ENCODE measurements at places on chromosomes 6 and 20.

- no peak for DNase-seq
Measured at GRCh38 chr6:16671302-16672289, 89.7 kb downstream of the ATXN1 start.

DNA sequence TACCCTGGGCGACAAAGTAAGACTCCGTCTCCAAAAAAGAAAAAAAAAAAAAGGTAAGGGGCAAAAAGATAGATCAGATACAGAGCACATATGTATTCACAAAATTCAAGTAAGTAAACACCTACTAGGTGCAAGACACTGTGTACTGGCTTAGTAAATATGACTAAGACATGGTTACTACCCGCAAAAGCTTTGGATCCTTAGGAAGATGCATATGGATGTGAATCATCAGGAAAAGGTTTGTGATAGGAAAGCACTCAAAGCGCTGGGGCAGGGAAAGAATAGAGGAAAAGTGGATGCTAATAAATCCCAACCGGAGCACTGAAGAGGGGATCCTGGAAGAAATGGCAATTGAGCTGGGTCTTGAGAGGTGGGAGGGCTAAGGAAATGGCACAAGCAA lies 118.8 kb upstream of the FAM184A start:
- DNase-seq = no peak

DNA sequence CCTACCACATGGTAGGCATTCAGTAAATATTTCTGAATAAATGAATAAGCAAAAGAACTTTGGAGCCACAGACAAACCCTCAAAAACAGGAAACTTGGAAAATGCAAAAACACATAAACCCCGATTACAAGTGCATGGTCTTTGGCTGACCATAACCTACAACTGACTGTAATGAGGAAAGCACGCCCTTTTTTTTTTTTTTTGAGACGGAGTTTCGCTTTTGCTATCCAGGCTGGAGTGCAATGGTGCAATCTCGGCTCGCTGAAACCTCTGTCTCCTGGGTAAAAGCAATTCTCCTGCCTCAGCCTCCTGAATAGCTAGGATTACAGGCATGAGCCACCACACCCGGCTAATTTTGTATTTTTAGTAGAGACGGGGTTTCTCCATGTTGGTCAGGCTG lies 11.9 kb upstream of the LATS1 start:
- DNase-seq = no peak

DNA sequence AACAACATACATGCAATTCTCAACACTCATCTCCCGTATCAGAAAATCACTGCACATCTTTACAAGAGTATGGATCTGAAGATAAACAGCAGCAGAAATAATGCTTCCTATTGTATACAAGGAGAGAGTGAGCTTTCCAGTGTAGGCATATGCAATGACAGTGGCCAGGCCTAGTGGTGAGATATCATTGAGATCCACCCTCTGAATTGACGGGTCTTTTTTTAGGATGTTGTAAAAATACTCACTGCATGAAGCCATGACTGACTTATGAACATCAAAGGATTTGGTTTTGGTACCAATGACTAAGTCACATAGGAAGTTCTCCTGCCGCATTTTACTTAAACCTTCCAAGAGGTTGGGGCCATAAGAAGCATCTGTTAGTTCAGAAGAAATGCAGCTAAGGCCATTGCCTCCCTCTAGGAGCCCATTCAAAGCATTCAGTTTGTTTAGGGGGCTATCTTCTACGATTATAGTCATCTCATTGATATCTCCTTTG lies 10.8 kb downstream of the KLHL31 start:
- no peak for DNase-seq

GRCh38 chr6:158109748-158110147 lies 58.3 kb downstream of the SERAC1 start:
- no peak for DNase-seq

DNA sequence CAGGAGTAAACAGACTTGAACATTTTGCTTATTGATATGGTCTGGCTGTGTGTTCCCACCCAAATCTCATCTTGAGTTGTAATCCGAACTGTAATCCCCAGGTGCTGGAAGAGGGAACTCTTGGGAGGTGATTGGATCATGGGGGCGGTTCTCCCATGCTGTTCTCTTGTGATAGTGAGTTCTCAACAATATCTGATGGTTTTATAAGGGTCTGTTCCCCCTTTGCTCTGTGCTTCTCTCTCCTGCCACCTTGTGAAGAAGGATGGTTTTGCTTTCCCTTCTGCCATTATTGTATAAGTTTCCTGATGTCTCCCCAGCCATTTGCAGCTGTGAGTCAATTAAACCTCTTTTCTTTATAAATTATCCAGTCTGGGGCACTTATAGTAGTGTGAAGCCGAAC lies 40.0 kb downstream of the MYLIP start:
- DNase-seq = no peak

DNA sequence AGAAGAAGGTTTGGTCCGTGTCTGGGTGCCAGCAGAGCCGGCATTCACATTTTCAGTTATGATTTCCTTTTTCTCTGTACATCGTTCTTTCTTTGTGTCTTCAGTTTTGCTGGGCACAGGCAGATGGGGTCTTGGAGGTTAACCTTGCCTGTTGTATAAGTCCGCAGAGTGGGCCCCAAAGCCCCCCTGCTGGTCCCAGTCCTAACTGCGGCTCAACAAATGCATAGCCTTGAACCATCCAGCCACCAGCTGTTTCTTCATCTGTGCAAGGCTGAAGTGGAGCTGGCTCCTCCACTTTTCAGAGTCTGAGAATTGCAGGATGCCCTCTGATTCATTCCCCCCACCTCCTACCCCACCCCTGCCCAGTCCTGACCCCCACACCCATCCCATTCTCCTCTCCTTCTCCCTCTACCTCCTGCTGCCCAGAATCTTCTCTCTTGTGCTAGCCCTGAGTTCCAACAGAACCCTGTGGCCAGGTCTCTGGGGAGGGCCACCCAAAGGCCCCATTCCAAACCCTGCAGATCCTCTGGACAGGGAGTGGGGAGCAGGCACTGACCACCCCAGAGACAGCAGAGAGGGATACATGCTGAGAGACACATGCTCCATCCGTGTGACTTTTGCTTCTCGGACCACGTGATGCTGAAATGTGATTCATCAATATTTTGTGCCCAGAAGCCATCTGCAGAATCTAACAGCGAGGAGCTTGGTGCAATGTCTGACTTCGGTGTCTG lies 386.5 kb upstream of the SULF2 start:
- no peak for DNase-seq

GRCh38 chr6:20055916-20056315 lies 156.4 kb downstream of the MBOAT1 start:
- no peak for DNase-seq

GRCh38 chr6:1825926-1826325 lies 216.2 kb downstream of the FOXC1 start:
- DNase-seq = no peak

DNA sequence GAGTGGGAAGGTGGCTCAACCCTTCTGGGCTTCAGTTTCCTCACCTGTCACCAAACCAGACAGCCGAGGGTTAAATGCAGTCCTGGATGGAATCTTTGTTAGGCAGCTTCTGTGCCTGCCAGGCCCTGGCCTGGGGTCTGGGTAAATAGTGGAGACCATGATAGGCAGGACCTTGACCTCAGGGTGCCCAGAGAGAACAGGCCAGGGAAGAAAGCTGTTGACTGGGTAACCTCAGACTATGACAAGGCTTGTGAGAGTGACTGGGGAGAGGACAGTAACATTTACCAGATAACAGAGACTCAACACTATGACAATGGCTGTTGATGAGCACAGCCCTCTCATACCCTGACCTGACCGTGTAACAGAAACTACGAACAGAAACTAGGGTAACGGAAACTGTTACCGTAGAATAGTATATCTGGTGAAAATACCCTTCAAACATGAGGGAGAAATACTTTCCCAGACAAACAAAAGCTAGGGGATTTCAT lies 218.3 kb downstream of the PREX1 start:
- DNase-seq = peak; percentile 49

DNA sequence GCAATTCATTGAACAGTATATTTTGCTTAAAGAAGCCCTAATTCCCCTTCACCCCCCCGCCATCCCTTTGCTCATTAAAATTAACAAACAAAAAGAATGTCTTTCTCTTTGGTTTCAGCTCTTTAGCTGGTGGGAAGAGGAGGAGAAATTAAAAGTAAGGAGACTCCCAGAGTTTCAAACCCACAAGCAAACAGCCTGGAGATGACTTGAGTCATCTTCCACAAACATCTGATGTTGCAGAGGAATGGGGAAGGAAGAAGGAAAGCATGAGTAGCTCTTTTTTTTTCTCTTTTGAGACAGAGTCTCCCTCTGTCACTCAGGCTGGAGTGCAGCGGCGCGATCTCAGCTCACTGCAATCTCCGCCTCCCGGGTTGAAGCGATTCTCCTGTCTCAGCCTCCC lies 189.6 kb downstream of the ADAT2 start:
- no peak for DNase-seq

GRCh38 chr6:82437701-82438100 lies 74.1 kb downstream of the TPBG start:
- no peak for DNase-seq

GRCh38 chr6:124772733-124773319 lies 189.4 kb upstream of the RNF217 start:
- no peak for DNase-seq

DNA sequence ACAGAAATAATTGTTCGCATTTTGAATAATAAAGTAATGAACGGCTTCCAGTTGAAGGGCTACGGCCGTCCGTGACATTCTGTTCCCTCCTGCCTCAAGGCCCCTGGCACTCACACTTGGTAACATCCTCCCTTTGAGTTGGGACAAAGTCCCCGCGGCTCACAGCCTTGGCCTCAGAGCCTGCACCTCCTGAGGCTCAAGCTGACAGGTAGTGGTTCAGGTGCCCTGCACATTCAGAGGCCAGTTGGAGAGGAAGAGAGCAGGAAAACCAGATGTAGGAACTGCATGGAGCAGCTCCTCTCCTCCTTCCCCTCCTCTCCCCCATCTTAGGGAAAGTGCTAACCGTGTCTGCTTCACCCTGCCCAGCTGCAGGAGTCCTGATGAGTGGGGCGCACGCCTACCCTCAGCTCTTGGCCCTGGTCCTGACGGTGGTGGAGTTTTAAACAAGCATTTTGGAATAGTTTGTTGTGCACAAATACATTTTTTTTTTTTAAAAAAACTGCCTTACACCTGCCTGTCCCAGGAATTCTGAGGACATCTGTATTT lies 393.1 kb downstream of the SMOC2 start:
- DNase-seq = no peak

GRCh38 chr20:3239026-3239866 lies at the start of gene SLC4A11:
Gene SLC4A11 (minus strand): TSS chr20:3239190. CDS start chr20:3239137, 53 bp downstream.
- peak; percentile 24 for DNase-seq

DNA sequence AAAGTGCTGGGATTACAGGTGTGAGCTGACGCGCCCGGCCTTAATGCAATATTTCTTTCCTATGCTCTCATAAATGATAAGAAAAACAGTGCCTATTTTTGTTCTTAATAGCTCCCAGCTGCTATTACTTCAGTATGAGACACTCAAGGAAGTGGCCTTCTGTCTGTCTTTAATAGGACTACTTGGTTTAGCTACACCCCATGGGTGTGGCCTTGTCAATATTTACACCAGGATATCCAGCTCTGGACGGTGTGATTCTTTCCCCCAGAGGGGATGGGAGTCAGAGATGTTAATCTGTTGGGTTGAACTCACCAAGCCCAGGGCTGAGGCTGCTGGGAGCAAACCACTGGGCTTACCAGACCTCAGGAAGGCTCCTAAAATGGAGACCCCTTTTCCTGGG lies 134.2 kb downstream of the CEP57L1 start:
- DNase-seq = no peak

- DNase-seq = no peak
Measured at GRCh38 chr20:21801193-21801592, 95.7 kb downstream of the PAX1 start.

DNA sequence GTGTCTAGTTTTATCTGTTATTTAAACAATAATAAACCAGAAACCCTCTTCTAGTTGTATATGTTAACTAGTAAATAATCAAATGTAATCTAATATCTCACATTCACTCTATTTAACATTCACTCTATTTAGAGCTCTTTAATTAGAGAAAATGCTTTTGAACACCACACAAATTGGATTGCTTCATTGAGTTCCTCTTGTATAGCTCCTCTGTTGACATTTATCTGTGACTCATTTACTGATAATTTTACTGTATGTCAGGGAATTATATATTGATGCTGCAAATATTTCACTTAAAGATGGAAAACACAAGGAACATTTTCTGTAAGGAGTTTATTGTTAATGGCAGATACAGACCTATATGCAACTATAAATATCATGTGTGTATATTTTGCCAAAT lies 594.6 kb downstream of the COL12A1 start:
- DNase-seq = no peak

DNA sequence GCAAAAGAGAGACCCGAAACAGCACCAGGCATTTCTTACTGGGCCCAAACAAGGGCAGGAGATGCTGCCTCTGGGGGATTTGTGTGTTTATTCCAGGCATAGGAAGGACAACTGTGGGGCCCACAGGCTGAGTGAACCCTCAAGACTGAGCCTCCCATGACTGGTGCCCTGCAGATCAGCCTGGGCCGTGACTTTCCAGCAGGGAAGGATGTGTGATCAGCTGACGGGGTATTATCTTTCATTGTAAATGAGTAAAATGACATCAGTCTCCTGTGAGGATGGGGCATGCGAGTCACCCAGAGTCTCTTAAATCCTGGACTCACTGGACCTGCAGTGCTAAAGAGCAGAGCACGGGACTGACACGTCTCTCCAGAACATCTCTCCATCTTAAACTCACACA lies 3.9 kb upstream of the TEAD3 start:
- DNase-seq = no peak

GRCh38 chr6:106747139-106747538 lies 117.8 kb downstream of the QRSL1 start:
- DNase-seq = no peak

- DNase-seq = no peak
Measured at GRCh38 chr6:100103931-100104330, 109.9 kb upstream of the MCHR2 start.

All from CD4-positive, CD25-positive, alpha-beta regulatory T cell (primary cell).